ENCODE measurements at places on chromosomes 7 and 10.

- no peak overlapping the region for H3K27ac ChIP-seq
- no peaks in the 10 kb centered on the region for H3K4me1 ChIP-seq
- DNase-seq, result no peak
- no peak overlapping the region for H3K4me3 ChIP-seq
- no peaks in the 10 kb centered on the region for H3K36me3 ChIP-seq
- H3K27me3 ChIP-seq, result no peaks in the 10 kb centered on the region
These were observed 1.9 kb upstream of the MALRD1 start for GRCh38 chr10:19046679-19047078.

- H3K4me3 ChIP-seq, result no peak overlapping the region
- no peak overlapping the region for H3K27ac ChIP-seq
- DNase-seq, result no peak
- H3K36me3 ChIP-seq, result no peaks in the 10 kb centered on the region
- no peaks in the 10 kb centered on the region for H3K27me3 ChIP-seq
These were observed 52.9 kb downstream of the CALD1 start for GRCh38 chr7:134832367-134832766.

- peaks cover 2% of the 10 kb centered on the region for H3K4me1 ChIP-seq
- no peak overlapping the region for H3K27ac ChIP-seq
- no peak overlapping the region for H3K4me3 ChIP-seq
- no peak for DNase-seq
- H3K36me3 ChIP-seq, result no peaks in the 10 kb centered on the region
These were observed 112.0 kb downstream of the EEPD1 start for GRCh38 chr7:36264913-36265516.

DNA sequence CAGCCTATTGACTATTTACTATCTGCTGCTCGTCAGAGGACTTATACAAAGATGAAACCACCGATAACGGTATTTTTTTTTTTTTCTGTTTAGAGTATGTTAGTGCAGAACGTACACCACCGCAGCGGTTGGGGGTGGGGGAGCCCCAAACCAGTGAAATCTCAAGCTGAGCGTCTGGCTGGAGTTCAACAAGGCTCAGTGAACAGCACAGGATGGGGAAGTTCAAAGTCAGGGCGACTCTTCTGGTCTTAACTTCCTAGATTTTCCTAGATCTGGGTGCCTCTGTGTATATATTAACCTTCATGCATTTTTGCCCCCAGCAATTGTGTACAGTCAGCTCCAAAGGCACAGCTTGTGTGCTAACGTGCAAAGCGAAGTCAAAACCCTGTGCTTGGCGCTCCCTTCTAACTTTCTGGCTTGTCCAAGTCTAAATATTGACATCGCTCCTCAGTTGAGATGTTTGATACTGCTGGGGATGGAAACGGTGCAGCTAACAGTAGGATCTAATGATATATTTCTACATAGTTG, 1.1 kb downstream of the RHOBTB1 start:
- peak overlapping the region; percentile 9 for H3K4me3 ChIP-seq
- DNase-seq, result no peak
- no peaks in the 10 kb centered on the region for H3K36me3 ChIP-seq
- peaks cover 3% of the 10 kb centered on the region for H3K4me1 ChIP-seq
